CD14-positive monocyte (primary cell): ENCODE measurements at places on chromosomes 12 and 14. TPM values are rescaled to one million over a fixed set of nuclear protein-coding genes. Genes with fewer than 3 reads are reported as not detected.

DNA sequence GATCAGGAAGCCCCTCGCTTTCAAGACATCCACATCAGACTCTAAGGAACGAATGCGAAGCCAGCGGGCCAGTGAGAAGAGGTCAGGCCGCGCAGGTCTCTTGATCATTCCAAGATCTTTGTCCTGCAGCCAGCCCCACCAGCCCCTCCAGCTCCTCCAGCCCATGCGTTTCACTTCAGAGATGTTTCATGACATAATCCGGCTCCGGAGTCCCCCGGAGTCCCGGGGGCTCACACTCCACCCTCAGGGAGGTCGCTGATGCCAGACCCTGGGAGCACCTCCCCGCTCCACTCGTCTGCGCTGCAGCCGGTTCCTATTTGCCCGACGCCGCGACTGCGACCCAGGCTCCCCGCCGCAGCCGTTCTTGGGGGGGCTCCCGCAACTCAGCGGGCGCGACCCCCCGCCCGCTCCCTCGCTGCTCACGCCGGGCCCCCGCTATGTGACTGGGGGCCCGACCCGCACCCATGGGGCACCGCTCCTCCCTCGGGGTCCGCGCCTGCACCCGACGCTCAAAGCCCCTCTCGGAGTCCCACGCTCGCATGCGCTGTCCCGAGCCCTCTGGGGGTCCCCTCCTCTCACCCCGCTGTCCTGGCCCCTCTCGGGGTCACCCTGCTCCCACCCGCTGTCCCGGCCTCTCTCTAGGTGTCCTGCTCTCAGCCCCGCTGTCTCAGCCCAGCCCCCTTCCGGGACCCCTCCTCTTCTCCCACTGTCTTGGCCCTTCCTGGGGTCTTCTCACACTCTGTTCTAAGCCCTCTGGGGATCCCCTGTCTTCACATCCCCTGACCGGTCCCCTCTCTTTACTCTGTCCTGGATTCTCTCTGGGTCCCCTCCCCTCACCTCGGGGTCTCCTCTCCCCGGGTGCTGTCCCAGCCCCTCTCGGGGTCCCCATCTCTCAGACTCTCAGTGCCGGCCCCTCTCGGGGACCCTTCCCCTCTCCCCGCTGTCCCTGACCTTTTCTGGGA, 1.1 kb downstream of the TAOK3 start:
- peak; percentile 15 for DNase-seq

SIX1 gene
- polyA plus RNA-seq = not detected

DNA sequence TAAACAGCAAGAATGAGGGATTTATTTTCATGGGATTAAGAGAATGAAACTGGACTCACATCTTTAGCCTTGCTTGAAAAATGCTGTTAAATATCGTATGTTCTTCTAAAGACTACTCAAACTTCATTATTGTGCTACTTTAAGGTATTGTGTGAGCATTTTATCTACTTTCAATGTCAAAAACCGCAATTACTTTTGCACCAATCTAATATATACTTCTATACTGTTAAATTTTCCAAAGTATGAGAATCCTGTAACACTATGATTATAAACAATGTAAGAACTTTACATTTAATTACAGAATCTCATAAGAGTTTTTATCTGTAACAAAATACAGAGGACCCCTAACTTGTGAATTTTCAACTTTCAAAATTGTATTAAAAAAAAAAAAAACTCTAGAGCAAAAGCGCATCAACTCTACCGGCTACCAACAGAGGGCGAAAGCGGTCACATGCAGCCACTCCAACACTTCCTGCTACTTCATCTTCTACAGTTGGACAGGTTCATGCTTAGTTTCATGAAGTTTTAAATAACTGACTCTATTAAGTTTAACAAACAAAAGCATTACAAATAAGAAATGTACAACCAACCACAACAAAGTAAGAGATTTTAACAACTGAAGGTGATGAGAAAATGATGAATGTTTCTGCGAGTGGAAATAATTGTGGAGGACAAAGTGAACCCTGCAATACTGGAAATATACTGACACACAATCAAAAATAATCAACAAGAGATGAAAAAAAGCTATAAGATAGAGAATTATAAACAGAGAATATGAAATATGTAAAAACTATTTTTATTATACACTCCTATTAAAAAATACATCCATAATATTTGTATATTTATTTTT, 210.9 kb downstream of the MED13L start:
- peak; percentile 61 for DNase-seq

GRCh38 chr14:87186737-87187136, 806.2 kb downstream of the GALC start:
- DNase-seq = no peak

CEP128 gene
- polyA plus RNA-seq = 0.62 TPM
